ENCODE measurements at places on chromosomes 12 and 14. TPM values are rescaled to one million over a fixed set of nuclear protein-coding genes. Genes with fewer than 3 reads are reported as not detected.

- peak; percentile 86 for DNase-seq
- H3K27me3 ChIP-seq = no peaks in the 10 kb centered on the region
- H3K4me1 ChIP-seq = no peaks in the 10 kb centered on the region
- no peak overlapping the region for H3K27ac ChIP-seq
Observed at GRCh38 chr12:50070314-50071060, 13.1 kb downstream of the ASIC1 start.

DNA sequence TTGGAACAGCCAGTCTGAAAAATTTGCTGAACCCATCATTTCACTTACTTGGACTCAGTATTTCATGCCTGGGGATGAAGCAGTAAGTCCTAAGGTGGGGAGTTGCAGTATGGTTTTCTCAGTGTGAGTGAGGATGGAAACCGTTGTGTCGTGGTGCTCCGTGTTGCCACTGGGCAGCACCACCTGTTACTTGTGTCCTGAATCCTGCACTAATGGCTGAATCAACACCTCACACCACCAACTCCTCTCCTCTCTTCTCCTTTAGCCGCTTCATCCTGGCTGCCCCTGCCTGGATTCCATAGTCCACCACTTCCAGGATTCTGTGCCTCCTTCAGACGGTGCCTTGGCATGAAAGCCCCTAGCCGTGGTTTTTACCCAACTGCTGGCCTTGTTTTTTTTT, 3.0 kb upstream of the EP400 start:
- no peaks in the 10 kb centered on the region for H3K36me3 ChIP-seq
- DNase-seq = no peak
- H3K27me3 ChIP-seq = no peaks in the 10 kb centered on the region
- H3K4me3 ChIP-seq = no peak overlapping the region
- no peak overlapping the region for H3K27ac ChIP-seq
- peaks cover 7% of the 10 kb centered on the region for H3K4me1 ChIP-seq

GRCh38 chr12:17588968-17589367, 501.0 kb downstream of the RERGL start:
- H3K27ac ChIP-seq = no peak overlapping the region
- no peaks in the 10 kb centered on the region for H3K36me3 ChIP-seq
- H3K4me1 ChIP-seq = no peaks in the 10 kb centered on the region
- H3K4me3 ChIP-seq = no peak overlapping the region

DNA sequence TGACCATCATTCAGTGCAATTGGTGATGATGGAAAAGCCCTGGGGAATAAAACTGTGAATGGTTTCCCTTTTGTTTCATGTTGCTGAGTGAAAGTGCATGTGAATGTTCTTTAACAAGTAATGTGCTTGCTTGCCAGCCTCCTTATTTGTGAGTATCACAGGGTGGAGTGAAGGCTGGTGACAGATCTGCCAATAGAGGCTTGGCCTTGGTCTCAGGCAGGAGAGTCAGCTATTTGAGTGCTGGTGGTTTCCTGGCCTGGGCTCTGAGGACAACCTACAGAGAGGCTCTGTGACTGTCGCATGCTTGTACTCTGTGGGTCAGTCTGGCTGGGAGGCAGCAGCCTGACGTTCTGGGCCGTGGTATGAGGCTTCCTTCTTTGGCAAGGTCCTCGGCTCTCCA, 20.7 kb downstream of the KRT85 start:
- no peak for DNase-seq
- no peak overlapping the region for H3K4me3 ChIP-seq
- H3K36me3 ChIP-seq = no peaks in the 10 kb centered on the region
- H3K4me1 ChIP-seq = no peaks in the 10 kb centered on the region
- H3K27ac ChIP-seq = no peak overlapping the region
- H3K27me3 ChIP-seq = no peaks in the 10 kb centered on the region

DNA sequence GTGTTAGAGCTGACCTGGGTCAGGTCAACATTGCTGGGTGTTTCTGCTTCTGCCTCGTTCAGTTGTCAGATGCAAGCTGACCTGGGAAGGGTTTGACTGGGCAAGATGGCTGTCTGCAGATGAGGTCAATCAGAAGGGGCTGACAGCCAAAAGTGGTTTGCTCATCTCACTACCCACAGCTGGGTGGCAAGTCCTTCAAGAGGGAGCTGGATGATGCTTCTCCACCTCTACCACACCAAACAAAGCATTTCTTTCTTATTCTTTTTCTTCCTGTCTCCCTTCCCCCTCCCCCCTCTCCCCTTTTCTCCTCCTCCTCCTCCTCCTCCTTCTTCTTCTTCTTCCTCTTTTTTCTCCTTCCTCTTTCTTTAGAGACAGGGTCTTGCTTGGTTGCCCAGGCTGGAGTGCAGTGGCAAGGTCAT, 268.2 kb upstream of the PLEKHG7 start:
- no peak for DNase-seq
- no peaks in the 10 kb centered on the region for H3K4me1 ChIP-seq
- no peak overlapping the region for H3K27ac ChIP-seq
- H3K27me3 ChIP-seq = no peaks in the 10 kb centered on the region
- no peaks in the 10 kb centered on the region for H3K36me3 ChIP-seq

DNA sequence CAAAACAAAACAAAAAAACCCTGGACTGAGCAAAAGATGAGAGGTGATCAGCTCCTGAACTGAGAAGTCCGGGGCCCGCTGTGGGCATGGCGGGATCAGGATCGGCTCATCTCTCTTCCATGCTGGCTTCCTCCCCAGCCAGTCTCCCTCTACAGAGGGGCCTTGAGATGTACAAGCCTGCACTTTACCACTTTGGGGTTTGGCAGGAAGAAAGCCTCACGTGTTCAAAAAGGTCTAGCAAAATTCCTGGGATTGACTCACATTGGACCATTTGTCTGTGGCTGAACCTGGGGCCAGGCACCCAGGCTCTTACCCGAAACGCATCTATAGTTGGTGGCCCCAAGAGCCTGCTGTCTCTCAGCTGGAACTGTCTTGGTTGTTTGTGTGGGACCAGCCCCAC, 89.0 kb downstream of the SLC24A4 start:
- H3K4me3 ChIP-seq = no peak overlapping the region
- H3K36me3 ChIP-seq = no peaks in the 10 kb centered on the region
- no peak for DNase-seq
- H3K27ac ChIP-seq = no peak overlapping the region
- no peaks in the 10 kb centered on the region for H3K27me3 ChIP-seq

DNA sequence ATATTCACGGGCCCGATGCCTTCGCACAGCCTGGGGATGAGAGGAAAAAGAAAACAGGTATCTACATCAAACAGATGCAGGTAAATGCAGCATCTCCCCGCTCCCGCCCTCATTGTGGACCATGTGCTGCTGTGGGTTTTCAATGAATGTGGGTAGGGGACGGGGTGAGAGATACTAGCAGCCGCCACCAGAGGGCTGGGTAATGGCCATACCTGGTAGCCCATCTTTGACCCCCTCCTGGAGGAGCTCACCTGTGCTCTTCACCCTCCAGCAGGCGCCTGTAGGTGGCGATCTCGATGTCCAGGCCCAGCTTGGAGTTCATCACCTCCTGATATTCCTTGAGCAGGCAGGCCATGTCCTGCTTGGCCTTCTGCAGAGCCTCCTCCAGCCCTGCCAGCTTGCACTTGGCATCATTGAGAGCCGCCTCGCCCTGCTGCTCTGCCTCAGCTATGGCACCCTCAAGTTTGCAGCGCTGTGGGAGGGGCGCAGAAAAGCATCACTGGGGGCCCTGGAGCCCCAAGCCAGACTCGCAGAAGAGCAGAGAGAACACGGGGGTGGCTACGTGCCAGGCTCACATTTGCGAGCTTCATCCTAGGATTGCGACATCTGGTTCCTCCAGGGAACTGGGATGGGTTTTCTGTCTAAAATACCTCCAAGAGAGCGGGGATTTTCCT, 10.2 kb downstream of the KRT82 start:
- no peak overlapping the region for H3K4me3 ChIP-seq
- no peak overlapping the region for H3K27ac ChIP-seq

Gene TAS2R42
- not detected for total RNA-seq

Gene NEDD8
- 61.2 TPM for total RNA-seq

Gene GLIPR1
- total RNA-seq = 43.8 TPM

Data from uterus (tissue), 4 donors.